Kasumi-1 (cell line): ENCODE measurements at places on chromosomes 3 and 15.

DNA sequence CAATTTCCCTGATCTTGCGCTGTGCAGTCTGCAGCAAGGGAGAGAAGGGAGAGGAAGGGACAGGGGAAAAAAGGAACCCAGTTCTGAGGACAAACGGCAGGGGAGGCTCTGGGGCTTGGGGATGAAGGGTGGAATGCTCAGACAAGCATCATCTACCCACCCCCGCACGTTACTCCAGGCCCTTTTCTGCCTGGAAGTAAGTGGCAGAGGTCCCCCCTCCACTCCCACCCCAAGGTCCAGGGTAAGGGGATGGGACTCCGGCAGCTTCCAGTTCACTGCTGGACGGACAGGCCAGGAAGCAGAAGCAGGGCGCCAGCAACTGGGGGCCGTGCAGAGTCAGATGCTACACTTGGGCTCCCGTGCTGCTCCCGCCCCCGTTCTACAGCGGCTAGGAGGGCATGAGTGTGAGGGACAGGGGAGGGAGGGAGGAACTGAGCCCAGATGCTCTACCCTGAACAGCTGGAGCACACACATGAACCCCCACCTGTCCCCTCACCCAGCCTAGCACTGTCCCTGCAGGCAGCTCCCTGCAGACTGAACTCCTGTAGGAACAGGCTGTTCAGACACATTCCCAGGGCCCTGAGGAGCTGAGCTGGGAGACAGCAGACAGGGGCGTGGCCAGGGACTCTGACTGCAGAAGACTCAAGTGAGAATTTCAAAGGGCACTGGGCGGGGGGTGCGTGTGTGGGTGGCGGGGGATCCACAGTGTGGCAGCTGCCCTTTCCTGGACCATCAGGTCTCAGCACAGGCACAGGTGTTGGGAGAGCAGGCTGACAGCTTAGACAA lies 59.7 kb downstream of the SENP2 start:
- no peak for DNase-seq

DNA sequence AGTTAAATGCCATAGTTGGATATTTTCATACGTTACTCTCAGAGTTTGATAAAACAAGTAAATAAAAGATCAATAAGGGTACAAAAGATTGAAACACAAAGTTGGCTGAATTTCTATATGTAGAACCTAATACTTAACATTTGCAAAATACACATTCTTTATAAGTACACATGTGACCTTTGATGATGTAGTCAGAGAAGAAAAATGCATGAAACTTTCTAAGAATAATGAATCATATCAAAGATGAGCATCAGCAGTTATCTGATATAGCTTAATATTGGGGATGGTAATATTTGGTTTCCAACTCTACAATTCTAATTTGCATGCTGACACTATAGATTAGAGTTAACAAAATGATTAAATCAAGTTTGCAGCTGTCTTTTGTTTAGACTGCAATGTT lies 188.0 kb upstream of the TGFBR2 start:
- DNase-seq = no peak

DNA sequence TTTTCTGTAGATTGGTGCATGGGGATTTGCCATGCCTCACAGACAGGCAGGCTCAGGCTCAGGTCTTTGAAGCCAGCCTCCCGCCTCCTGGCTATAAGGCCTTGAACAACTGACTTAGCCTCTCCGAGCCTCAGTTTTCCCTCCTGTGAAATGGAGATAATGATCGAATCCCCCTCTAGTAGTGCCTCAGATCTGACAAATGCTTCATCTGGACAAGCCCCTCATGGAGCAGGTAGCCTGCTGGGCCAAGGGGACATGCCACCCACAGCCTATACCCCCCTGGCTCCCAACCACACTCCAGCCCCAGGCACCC lies 68.1 kb upstream of the LCTL start:
- DNase-seq = no peak

GRCh38 chr3:189049458-189050236 lies 122.1 kb upstream of the TPRG1 start:
- peak; percentile 25 for DNase-seq

DNA sequence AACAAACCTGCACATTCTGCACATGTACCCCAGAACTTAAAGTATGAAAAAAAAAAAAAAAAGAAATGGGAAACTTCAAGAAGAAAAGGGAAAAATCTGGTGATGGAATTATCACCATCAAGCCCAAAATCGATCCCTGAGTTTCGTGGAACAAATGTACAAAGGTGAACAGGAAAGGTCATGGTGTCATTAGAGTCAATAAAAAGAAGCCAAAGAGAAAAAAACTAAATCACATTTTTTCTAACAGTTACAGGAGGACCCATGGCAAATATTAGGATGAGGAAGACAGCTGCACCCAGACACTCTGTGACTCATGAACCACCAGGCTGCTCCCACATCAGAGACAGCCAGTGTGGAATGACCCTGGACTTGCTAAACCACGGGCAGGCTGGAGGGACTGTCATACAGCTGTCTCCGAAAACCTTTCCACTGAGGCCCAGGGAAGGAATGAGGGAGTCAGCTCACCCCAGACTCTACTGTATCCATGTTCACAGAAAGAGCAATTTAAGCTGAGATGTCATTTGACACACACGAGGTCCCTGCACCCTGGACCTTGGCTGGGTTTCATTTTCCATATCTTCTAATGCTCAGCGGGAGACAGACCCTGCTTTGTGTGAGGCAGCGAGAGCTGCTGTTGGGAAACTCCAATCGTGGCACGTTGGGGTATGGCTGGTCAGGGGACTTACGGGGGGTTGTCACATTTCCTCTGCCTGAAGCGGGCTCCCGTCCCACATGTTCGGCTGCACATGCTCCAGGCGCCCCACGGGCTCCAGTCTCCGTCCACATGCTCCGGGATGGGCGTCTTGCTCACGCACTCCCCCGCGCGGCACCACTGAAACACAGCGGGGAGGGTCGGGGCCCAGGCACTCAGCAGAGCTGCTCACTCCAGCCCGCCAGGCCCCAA lies 210.2 kb downstream of the ADAMTS17 start:
- no peak for DNase-seq

- no peak for DNase-seq
These were observed 33.6 kb downstream of the PAQR9 start for GRCh38 chr3:142929890-142930289.

DNA sequence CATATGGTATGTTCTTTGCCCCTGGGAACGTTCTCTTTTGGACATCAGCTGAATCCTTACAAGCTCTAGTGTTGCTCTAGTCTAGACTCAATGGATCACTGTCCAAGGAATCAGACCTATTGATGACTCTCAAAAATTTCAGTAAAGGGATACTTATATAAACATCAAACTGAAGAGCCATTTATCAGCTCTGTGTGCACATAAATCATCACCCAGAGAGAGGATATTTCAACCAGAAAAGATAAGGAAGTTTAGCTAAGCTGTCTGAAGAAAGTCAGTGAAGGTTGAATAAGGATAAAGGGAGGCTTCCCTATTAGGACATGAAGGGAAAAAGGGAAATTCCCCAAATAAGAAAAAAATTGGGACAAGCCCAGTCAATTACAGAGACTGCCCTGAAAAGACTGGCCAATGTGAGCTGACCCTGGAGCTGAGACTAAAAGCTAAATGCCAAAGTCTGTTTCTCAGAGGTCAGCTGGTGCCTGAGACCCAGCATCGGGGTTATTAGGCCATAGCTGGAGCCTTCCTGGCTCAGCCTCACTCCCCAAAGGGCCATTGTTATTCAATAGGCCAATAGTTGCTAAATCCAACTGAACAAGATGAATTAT lies 424.1 kb upstream of the THBS1 start:
- no peak for DNase-seq

GRCh38 chr3:96991800-96992365 lies 177.5 kb downstream of the EPHA6 start:
- no peak for DNase-seq

DNA sequence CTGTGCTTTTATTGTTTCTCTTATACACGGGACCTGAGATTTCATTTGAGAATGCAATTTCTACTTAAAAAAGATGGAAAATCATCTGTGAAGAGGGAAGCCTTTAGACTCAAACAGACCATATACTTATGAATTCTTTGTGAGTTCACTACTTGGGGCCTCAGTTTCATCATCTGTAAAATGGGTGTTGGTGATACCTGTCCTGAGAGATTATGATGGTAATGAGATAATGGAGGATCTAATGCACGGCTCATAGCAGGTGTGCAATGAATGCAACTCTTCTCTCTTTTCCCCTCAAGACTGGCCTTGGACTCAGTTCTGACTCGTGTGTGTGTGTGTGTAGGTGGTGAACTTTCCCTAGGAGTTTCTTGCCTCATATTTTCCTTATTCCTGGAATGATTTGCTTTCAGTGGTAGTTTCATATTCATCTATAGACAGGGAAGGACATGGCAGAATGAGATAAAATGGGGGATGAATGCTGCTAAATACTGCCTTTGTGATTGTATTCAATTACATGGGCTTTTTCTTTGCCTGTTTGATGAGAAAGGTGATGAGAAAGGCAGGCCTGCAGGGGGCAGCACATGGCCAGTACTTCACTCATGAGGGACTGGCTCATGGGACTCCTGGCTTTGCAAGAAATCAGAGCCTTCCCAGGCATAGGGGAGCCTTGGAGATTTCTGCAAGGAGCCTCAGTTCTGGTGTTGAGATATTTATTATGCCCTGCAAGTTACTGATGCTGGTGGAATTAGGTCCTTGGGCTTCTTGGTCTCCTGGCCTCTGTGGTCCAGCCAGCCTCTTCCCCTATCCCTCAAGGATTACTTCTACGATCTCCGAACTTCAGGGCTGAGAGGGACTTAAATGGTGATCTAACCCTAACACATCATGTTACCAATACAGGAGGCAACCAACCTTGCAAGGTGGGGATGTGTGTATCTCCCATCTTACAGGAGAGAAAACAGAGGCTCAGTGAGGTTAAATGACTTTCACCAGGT lies 70.7 kb downstream of the RPLP1 start:
- peak; percentile 59 for DNase-seq

GRCh38 chr15:49464522-49464921 lies 41.5 kb downstream of the FGF7 start:
- no peak for DNase-seq

- no peak for DNase-seq
These were observed 5.1 kb downstream of the LSAMP start for GRCh38 chr3:116440196-116440595.

- DNase-seq = peak; percentile 25
These were observed 74.8 kb upstream of the RPL32 start for GRCh38 chr3:12916159-12916558.

GRCh38 chr15:28459279-28459678 lies 73.5 kb downstream of the GOLGA8G start:
- no peak for DNase-seq
